Dorsolateral prefrontal cortex (tissue), 122 donors: ENCODE measurements at places on chromosomes 3 and 15.
A peak's percentile ranks its signal among the peaks of the same experiment; 100 is the strongest.

DNA sequence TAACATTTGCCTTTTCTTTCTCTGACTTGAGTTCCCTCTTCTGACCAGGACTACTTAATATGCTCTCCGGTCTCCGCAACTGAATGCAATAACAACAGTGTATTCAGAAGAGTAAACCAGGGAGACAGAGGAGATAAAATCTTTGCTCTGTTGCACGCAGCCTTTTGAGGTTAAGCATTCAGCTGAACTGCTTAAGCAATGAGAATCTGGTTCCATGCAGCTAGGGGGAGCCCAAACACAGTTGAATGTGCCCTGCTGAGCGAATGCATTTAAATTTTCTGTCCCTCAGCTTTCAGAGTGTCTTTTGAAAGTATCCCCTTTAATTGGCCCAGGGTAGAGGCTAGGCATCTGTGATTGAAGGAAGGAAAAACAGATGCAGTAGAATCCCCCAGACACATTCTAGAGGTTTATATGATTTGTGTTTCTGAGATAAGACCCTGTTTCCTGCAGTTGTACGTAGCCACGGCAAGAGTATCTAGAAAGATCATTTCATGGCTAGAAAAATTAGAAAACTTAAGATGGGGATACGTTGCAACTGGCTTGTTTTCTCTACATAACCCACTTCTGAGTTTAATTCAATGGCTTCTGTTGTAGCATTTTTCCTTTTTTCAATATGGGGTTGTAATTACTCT is 309.6 kb downstream of the TUSC7 start:
- DNase-seq: peak; percentile 78

GRCh38 chr15:73866881-73867410 is 6.4 kb upstream of the TBC1D21 start:
- no peak for DNase-seq

DNA sequence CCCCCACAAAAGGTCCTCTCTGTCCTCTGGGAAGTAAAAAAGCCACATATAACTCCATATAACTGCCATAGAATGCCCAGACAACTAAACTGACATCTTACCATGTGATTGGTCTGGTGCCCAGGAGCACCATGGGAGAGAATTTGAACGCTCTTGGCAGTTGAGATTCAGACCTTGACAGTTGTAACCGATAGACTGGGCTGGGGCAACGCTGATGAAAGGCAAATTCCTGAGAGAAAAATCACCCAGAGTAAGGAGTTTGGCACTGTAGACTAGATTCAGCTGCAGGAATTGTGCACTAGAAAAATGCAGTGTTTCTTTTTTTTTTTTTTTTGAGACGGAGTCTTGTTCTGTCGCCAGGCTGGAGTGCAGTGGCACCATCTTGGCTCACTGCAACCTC is 240.5 kb downstream of the SOX2 start:
- DNase-seq: no peak

DNA sequence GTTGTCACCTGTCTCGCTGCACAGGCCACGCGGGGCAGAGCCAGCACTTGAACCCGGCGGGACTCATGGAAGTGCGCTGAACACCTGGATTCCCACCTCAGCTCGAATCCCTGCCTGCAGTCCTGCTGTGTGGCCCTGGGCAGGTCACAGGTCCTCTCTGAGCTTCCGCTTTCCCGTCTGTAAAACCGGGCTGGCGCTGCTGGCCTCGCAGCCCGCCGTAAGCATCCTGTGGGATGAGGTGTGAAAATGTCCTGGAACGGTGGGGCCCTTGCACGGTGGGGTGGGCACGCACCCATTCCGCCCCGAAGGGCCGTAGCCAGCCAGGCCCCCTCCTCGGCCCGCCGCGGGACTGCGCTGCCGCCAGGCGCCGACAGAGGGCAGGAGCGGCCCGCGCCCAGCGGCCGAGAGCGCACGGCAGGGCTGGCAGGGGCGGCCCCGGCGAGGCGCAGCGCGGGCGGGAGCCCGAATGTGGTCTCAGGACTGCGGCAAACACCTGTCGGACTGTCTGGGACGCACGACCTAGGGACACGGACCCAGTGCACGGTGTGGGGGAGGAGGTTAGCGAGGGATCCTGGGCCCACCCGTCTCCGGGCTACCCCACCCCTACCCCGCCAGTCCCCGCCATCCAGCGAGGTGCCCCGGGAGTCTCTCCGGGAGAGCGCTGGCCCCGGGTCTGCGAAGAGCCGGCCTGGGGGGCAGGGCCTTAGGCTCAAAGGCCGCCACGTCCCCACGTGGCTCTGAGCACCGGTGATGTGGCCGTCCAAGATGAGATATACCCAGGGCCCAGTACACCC is 40.4 kb downstream of the DNAJB8 start:
- DNase-seq: no peak

- no peak for DNase-seq
These were observed 12.8 kb downstream of the CHST2 start for GRCh38 chr3:143132246-143132980.

- no peak for DNase-seq
These were observed 20.7 kb upstream of the SLC25A26 start for GRCh38 chr3:66200147-66200546.

DNA sequence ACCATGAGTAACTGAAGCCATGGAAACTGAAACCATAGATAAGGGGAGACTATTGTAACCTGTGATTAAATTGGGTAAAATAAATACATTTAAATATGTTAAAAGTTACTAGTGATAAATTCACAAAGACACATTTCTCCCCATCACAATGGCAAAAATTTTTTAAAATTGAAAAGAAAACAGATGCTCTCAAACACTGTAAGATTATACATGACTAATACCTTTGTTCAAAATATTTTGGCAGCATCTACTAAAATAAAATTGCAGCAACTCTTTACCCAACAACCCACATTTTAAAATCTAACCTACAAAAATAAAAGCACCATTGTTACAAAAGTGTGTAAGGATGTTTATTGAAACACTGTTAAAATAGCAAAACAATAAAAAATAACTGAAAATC is 93.3 kb downstream of the CLASP2 start:
- no peak for DNase-seq

DNA sequence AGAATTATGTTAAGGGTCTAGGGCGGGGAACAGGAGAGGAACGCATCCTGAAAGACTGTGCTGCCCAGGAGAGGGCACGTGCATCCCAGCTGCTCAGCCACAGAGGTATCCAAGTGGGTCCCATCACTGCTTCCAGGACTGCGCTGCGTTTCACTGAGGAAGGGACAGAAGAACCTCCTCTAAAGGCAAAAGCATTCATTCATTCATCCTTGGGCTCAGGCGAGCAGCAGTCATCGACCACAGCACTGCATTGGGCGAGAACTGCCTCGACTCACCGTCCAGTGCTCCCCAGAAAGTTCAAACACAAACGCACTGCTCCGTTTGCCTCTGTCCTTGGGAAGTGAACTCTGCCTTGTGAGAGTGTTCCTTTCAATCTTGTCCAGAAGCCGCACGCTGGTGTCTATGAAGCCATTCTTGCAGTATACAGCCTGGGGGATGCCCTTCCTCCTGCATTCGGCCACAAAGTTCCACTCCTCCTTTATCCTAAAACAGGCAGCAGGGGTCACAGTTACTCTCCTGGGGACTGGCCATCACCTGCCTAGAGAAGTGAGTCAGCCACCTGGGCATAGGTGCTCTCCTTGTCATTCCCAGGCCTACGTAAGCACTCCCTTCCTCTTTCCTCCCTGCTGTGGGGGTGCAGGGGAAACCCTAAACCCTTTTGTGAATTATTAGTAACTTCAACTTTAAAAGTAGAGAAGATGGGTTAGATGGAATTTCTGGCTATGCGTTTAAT is 21.2 kb downstream of the LRRC2 start:
- no peak for DNase-seq

- DNase-seq: no peak
These were observed 346.8 kb upstream of the SATB1 start for GRCh38 chr3:18771931-18772330.

DNA sequence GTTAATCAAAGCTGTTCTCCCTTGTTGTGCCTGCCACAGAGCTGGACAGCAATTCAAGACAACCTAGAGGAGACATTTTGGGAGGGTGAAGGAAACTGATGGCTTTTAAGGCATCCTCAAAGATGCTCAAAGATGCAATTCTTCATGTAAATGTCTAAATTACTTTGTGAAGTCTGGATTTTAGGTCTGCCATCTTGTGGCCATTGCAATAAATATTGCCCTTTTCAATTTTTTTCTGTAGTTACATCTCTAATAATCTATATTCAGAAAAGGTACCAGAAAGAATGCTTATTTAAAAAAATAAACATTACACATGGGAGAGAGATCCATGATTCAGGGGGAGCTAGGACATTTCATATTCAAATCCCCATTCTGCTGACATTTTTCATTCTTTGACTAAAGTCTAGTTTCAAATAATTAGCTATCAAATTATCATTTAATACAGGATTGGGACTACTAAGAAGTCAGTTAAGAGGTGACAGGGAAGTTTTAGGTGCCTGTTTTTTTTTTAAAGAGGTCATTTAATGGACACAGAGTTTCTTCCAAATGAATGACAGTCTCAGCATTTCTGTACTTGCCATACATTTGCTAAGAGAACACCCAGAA is 259.8 kb upstream of the WNT5A start:
- no peak for DNase-seq

- no peak for DNase-seq
These were observed 10.8 kb downstream of the ZNF774 start for GRCh38 chr15:90362936-90363212.

- no peak for DNase-seq
These were observed 69.9 kb downstream of the RYK start for GRCh38 chr3:134180761-134181160.

DNA sequence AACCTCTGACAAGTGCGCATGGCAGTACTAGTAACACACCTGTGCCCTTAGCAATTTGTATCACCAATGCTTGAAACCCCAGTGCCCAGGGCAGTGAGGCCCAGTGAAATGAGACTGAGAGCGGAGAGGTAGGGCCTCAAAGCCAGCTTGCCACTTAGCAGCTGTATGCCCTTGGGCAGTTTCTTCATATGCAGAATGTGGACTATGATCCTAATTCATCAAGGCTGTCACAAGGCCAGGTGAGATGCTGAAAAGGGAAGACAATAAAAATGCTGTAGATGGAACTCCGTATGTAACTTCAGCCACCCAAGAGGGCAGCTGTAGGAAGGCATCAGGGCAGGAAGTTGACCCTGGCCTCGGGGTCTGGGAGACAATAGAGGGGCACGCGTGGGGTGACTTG is 74.4 kb downstream of the KY start:
- DNase-seq: no peak

GRCh38 chr3:46987743-46988401 is 8.4 kb downstream of the NBEAL2 start:
- no peak for DNase-seq

DNA sequence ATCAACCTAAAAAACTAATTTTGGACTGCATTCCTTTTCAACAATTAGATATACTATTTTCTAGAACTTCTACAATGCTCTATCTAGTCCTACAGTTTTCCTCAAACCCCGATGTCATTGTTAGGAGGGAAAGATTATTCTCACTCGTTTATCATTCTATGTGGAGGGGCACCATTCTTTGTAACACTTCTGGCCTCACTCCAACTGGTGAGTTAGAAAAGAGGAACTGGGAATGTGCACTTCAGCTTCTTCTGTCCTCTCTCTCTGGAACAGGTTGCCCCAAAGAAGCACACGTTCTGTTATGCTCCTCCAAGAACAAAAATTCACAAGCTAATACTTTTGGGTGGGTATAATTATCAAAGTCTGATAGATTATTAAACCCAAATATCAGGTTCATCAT is 137.9 kb downstream of the UACA start:
- no peak for DNase-seq

DNA sequence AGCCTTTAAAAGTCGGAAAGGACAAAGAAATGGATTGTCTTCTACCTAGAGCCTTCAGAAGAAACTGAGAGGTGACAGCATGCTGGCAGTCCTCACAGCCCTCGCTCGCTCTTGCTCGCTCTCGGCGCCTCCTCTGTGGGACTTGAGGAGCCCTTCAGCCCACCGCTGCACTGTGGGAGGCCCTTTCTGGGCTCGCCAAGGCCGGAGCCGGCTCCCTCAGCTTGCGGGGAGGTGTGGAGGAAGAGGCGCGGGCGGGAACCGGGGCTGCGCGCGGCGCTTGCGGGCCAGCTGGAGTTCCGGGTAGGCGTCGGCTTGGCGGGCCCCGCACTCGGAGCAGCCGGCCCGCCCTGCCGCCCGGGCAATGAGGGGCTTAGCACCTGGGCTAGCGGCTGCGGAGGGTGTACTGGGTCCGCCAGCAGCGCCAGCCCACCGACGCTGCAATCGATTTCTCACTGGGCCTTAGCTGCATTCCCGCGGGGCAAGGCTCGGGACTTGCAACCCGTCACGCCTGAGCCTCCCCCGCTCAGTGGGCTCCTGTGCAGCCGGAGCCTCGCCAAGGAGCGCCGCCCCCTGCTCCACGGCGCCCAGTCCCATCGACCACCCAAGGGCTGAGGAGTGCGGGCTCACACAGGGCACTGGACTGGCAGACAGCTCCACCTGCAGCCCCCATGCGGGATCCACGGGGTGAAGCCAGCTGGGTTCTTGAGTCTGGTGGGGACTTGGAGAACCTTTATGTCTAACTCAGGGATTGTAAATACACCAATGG is 953.8 kb upstream of the GBE1 start:
- DNase-seq: no peak
